Stimulated activated CD4-positive, alpha-beta T cell treated with anti-CD3 and anti-CD28 coated beads, TNF-alpha, amount 100 ng/mL, for 24 hours (primary cell): ENCODE measurements at places on chromosomes 16 and 17.

GRCh38 chr16:53922807-53923571, 219.0 kb downstream of the FTO start:
- no peak for DNase-seq

- peak; percentile 89 for DNase-seq
Observed at GRCh38 chr17:42561897-42562387, at the start of gene COASY. COASY (plus strand) TSS chr17:42562148; CDS start chr17:42562623, 475 bp downstream.

- no peak for DNase-seq
Observed at GRCh38 chr17:72538901-72539352, 418.1 kb downstream of the SOX9 start.

- DNase-seq: no peak
Observed at GRCh38 chr17:57419940-57420550, 163.7 kb downstream of the MSI2 start.

DNA sequence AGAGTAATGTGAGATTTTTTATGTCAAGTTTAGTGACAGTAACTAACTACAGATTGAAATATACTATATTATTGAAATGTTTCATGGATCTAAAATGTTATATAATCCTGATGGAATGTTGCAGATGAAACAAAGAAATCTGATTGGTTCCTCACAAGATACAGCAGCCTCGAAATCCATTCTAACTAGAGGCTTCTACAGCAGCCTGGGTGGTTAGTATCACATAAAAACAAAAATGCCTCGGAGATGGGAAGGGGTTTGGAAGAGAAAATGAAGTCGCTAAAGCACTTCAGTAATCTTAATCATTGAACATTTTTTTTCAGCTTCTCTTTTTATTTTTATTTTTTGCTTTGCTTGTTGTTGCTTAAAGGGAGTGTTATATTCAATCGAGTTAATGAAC, 75.2 kb downstream of the TANC2 start:
- DNase-seq: no peak

DNA sequence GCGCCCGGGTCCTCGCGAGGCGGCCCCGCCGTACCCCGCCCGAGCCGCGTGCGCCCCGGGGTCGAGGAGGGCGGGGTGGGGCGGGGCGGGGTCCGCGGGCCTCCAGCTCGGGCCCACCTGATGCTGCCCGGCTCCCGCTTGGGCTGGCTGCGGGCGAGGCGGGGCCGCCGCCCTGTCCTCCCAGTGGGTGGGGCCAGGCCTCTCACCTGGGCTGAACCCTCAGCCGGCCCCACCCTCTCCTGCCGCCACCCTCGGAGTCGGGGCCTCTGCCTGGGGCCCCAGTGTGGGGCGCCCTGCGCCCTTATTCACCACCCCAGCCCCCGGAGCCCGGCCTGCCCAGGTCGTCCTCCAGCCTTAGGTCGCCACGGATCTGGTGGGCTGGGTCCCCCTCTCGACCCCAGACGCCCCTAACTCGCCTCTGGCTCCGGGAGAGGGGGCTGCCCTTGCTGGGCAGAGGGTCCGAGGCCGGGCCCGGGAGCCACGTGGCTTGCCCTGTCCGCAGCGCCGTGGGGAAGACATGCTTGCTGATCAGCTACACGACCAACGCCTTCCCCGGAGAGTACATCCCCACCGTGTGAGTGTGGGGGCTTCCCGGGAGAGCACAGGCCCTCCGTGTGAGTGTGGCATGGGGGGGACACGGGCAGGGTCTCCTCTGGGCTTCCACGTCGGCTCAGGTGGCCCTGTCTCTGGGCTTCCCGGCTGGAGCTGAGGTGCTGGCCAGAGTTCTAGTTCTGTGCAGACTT, 578 bp downstream of the RAC3 start:
- DNase-seq: no peak

DNA sequence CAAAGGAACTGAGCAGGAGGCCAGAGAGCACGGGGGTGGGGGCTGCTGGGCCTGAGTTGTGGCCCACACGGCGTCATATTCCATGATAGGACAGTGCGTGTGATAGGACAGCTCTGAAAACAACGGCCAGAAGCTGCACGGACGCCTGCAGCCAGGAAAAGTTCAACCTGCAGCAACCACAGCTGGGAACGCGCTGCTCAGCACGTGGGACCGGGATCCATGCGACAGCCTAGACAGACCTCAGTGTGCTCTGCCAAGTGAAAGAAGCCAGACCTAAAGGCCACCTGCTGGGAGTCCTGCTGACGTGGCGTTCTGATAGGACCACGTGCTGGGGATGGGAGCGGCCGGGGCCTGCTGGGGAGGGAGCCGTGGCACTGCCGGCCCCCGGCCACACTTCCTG, 21.6 kb downstream of the CTU2 start:
- no peak for DNase-seq

DNA sequence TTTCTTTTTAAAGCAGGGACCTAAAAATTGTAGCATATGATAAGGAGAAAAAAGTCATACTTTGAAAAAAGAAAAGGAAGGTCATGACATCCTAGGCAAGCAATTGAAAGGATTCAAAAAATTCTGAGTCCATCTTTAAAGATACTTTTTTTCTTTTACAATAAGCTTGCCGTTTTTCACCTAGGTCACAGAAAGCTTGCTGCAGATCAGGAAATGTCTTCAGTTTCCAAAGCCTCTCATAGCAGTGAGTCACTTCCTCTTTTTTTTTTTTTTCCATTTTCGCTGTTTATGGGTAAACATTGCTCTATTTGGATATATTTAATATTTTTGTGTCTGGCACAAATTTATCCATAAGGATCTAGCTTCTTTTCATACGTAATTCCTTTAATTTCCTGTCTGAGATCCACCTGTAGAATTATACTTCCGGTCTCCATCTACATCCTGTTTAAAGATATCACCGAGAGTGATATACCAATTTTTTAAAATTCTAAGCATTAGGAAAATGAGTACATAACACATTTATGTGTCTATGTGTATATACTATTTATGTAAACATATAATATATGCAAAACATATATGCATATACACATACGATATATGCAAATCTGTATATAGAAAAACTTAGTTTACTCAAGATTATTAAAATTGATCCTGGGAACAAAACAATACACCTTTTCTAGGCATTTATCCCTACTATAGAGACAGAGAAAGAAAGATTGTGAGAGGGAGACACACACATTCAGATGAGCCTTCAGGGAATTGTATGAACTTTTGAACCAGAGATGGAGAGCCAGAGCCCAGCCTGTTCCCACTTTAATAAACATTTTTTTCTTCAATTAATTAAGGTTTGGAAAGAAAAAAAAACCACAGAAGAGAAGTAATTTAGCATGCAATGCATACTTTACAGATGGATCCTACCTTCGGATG, 134.4 kb downstream of the SKAP1 start:
- no peak for DNase-seq

- DNase-seq: no peak
Observed at GRCh38 chr16:53262645-53263044, 171.6 kb upstream of the RBL2 start.

DNA sequence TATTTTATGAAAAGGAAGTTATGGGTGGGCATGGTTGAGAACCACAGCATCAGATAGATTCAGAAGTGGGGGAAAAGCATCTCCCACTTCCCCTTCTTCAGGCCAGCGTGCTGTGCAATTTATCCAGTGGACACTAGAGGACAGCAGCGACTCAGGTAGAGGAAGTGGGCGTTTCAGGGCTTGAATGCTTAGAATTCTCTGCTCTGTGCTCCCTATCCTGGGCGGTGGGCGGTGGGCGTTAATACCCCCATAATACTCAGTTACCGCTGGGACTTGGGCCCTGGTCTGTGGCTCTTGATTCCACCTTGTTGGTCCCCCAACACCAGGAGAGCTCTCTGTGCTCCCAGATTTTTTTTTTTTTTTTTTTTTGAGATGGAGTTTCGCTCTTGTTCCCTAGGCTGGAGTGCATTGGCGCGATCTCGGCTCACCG, 3.7 kb upstream of the LYZL6 start:
- DNase-seq: peak; percentile 42

DNA sequence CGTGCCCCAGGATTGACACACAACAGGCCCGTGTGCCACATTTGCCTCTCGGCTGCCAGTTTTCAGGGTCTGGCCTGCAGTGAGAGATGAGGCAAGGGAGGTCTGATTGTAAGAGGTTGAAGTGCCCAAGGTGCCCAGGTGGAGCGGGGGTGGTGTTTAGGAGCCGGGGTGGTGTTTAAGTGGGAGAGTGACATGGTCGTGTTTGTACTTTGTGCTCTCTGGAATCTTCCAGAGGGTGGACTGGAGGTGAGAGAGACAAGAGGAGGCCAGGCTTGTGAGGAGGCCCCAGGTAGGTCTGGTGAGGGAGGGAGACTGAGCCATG, 10.5 kb downstream of the SLC5A10 start:
- no peak for DNase-seq

GRCh38 chr17:42276609-42277341, 584 bp upstream of the STAT5B start:
- DNase-seq: no peak

GRCh38 chr16:27341549-27341948, 27.8 kb downstream of the IL4R start:
- DNase-seq: no peak

- DNase-seq: no peak
Observed at GRCh38 chr17:42920922-42921321, 20.3 kb downstream of the G6PC1 start.

DNA sequence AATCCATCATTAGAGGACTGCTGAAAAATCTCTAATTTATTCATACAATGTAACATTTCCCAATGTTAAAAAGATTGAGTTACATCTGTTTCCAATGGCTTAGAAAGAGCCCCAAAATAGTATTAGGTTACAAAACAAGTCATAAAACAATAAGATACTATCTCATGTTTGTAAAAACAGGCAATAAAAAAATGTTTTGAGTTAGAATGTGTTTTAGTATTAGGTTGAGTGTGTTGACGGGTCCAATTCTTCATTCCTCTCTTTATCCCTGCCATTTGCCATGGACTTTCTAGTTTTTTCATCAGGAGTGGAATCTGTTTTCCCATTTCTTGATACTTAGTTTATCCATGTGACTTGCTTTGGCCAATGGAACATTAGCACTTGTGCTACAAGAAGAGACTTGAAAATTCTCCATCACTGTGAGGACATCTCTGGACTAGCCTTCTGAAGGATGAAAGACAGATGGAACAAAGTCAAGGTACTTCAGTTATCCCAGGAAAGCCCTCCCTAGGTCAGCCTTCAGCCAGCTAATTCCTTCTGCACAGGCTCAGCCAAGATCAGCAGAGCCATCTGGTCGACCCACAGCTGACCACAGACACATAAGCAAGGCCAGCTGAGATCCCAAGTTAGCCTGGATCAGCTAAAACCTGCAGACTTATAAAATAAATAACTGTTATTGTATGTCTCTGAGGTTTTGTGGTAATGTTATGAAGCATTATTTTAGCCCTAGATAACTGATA, 83.3 kb downstream of the HS3ST3A1 start:
- DNase-seq: no peak
